Hematopoietic multipotent progenitor cell treated with erythropoietin and hydrocortisone succinate and interleukin-3 and kit ligand, for 17 days (in vitro differentiated cells): ENCODE measurements at places on chromosomes 2 and 18.

GRCh38 chr18:12290086-12290485 lies 18.0 kb upstream of the TUBB6 start:
- DNase-seq, result no peak

DNA sequence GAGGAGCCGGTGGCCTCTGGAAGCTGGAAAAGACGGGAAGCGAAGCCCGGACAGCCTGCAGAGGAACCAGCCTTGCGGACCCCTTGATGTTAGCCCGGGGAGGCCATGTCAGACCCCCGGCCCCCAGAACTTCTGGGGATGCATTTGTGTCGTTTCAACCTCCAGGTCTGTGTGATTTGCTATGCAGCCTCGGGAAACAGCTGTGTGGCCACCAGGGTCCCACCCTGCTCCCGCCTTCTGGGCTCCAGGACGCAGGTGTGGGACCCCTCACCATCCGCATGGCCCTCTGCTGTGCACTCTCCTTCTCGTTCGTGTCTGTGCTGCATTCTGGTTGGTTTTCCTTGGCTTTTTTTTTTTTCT lies 13.3 kb downstream of the NEU4 start:
- DNase-seq, result no peak

GRCh38 chr2:121709776-121710469 lies 26.8 kb downstream of the NIFK start:
- DNase-seq, result no peak

GRCh38 chr2:219542931-219543595 lies 546 bp downstream of the CHPF start:
- DNase-seq, result no peak

DNA sequence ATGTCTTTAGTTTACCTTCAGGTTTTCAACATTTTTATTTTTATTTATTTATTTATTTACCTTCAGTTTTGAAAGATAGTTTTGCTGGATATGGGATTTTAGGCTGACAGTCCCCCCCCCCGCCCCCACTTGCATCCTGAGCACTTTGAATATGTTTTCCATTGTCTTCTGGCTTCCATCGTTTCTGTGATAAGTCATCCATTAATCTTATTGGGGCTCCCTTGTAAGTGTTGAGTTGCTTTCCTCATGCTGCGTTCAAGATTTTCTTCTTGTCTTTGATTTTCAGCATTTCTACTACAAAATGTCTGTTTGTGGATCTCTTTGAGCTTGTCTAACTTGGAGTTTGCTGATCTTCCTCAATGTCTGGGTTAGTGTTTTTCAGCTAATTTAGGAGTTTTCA lies 19.4 kb upstream of the LDLRAD4 start:
- no peak for DNase-seq

- DNase-seq, result no peak
These were observed 57.4 kb downstream of the ATIC start for GRCh38 chr2:215369181-215369760.

GRCh38 chr2:170973492-170974303 lies 44.6 kb downstream of the GORASP2 start:
- DNase-seq, result peak; percentile 81

- no peak for DNase-seq
These were observed 12.1 kb downstream of the RNF149 start for GRCh38 chr2:101296371-101296770.

DNA sequence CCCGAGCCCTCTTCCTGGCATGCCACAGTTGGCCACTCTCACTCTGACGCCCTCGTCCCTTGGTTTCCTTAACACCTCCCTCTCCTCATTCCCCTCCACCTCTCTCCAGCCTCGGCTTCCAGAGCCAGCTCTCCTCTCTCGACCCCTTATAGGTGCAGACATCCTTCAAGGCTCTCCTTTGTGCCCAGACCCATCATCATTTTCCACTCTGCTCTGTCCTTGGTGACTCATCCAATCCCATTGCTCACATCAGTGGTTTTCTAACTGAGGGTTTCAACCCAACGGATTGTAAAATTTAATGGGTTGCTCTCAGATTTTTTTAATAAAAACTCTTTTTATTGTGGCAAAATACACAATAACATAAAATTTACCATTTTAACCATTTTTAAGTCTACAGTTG lies 6.2 kb downstream of the ST8SIA5 start:
- no peak for DNase-seq
